GM23248 (cell line): ENCODE measurements at places on chromosomes 11 and 22.

GRCh38 chr11:74771139-74771538 lies 22.5 kb downstream of the RNF169 start:
- DNase-seq = no peak

DNA sequence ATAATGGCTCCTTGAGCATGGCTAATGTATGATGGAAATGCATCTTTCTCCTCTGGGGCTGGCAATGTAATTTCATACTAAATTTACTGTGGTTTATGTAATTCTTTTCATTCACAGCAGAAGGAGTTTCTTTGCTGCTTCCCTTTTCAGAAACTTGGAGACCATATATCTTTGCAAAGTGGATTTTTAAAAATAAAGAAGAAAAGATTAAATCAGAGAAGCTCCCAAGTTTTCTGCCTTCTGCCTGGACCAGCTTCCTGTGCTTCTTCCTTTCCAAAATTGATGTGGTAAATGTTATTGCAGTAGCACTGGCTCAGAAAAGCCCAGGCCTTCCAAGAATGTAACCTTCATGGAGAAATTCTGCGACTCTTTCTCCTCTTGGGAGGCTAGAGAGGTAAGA lies 300.1 kb upstream of the NCAM1 start:
- no peak for DNase-seq

- peak; percentile 86 for DNase-seq
Observed at GRCh38 chr11:126345759-126346585, 9.5 kb upstream of the ST3GAL4 start.

GRCh38 chr11:134764367-134764766 lies 352.3 kb upstream of the B3GAT1 start:
- no peak for DNase-seq

DNA sequence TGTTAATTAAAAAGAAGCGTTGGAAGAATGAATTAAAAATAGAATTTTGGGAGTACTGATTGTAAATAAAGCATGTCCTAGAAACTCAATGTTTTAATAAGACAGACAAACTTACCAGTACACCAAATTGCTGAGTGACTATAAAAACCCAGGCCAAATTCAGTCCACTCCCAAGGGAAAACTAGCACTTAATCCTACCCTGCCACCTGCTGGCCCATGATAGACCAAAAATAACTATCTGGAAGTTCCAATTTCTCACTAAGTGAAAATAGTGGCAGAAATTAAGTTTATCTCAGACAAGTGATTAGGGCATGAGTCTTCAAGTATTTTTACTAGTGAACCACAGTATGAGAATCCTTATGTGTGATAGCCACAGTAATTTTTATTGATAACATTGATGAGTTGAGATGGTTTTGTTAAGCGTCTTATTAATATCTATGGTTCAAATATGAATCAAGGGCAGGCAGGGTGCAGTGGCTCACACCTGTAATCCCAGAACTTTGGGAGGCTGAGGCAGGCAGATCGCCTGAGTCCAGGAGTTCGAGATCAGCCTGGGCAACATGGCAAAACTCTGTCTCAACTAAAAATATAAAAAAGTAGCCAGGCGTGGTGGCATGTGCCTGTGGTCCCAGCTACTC lies 9.8 kb upstream of the DDX10 start:
- peak; percentile 87 for DNase-seq
